ENCODE measurements at places on chromosomes 3 and 15.
A peak's percentile ranks its signal among the peaks of the same experiment; 100 is the strongest.

- DNase-seq: no peak
These were observed 197.4 kb downstream of the KLHL25 start for GRCh38 chr15:85597155-85597815.

DNA sequence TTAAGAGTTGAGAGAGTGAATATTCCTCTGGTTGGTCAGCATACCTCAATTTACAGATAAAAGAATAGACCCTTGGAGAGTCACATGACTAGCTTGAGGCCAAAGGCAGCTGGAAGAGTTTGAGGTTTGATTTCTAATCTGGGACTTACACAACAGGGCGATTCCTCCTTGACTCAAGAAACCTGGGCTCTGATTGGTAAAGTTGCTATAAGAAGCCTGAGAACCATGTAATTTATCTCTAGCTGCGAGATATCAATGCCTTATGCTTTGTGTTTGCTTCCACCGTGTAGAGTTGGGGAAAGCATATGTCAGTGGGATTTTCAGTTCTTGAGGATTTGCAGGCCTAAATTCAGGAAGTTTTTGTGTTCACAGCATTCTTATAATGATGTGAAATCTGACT, 206.0 kb downstream of the KLHL25 start:
- DNase-seq: no peak

- no peak for DNase-seq
These were observed 92.4 kb downstream of the ABI3BP start for GRCh38 chr3:100900671-100901335.

GRCh38 chr3:177410730-177411129, 213.4 kb upstream of the TBL1XR1 start:
- peak; percentile 100 for DNase-seq

- no peak for DNase-seq
These were observed 21.5 kb upstream of the NPTN start for GRCh38 chr15:73654659-73655058.

- no peak for DNase-seq
These were observed 740.4 kb downstream of the TUSC7 start for GRCh38 chr3:117450026-117450425.

DNA sequence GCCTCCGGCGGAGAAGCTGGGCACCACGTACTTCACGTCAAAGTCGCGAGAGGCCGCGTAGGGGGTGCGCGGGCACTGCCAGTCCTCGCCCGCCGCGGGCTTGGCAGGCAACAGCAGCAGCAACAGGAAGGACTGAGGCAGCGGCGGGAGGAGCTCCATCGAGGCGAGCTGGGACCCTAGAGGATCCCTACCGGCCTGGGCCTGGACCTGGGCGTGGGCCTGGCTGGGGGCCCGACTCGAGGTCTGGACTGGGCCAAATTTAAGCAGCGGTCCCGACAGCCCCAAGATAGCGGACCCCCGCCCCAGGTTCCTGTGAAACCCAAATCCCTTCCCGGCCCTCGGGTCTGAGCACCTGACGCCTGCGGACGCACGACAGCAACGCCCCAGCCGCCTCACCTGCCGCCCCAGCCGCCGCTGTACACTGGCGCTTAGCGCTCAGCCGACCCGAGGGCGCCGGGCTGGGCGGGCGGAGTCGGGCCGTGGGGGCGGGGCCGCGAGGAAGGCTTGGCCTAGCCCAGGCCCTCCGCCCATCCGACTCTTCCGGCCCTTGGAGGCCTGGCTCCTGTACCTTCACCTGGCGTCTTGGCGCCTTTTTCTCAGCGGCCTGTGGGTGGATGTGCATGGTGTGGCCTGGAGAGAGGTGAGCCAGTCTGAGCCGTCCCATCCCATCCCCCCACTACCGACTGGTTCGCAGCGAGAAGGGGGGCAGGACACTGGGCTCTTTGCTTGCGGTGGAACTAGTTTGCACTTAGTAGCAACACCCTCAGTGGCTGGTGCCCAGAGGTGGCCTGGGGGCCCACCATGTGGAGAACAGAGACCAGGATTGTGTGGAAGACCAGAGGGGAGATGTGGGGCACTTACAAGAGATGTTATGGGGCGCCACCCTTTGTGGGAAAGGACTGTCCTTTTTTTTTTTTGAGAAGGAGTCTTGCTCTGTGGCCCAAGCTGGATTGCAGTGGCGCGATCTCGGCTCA, at the start of gene MST1R:
MST1R (minus strand) TSS at position 423 of the 974 bp plus-strand sequence; CDS start at position 159, 264 bp downstream.
- peak; percentile 83 for DNase-seq

- no peak for DNase-seq
These were observed 104.2 kb downstream of the FILIP1L start for GRCh38 chr3:100010087-100010417.

- DNase-seq: no peak
These were observed 10.3 kb upstream of the CDV3 start for GRCh38 chr3:133563186-133563591.

DNA sequence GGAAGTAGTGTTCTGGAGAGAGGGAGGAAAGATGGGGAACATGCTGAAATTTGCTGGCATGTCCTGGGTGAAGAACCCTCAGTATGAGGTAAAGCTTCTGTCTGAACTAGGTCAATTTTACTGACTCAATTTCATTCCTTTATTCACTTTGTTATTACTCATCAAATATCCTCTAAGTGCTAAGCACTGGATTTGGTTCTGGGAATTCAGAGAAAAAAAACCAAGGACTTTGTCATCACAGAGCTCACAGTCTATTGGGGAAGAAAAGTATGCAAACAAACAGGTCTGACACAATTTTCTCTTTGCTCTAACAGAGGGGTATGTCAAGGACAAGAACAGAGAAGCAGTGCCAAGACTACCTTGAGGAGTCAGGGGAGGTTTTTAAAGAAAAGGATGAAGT, 68.0 kb downstream of the TFG start:
- DNase-seq: no peak

DNA sequence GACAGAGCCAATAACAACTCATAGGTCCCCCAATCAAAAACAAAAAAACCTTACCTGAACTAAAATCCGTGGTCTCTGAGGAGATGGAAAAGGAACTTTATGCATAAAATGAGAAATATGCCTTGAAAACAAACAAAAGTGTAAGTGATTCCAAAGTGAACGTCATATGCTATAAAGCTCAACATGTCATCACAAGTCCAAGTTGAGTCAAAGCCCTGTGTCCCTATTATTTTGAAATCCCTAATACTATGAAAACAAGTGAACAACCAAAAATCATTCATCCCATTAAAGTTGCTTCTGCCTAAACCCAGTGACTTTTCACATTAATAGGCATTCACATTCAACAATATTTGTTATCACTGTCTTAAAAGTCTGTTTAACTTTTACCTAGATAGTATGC, 59.4 kb downstream of the DENND4A start:
- no peak for DNase-seq

- DNase-seq: no peak
These were observed 138.8 kb downstream of the MYLK start for GRCh38 chr3:123745184-123745855.

DNA sequence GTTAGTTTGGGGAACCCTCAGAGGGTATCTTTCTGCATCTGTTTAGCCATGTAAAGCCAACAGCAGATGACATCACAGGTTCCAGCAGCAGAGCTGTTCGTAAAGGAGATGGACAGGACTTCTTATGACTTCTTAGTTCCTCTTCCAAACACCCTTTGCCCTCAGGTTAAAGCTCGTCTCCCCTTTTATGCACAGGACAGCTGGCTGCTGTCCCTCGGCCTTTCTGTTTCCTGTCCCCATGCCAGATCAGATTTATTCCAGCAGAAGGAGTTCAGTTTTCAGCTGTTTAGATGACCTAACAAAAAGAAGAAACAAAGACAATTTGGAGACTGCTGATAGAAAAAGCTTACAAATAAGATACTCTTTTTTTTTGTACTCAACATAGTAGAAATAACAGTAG, 45.1 kb downstream of the SEC22A start:
- DNase-seq: no peak

- no peak for DNase-seq
These were observed 25.5 kb upstream of the SPTBN5 start for GRCh38 chr15:41919201-41919820.

- DNase-seq: no peak
These were observed 95.8 kb upstream of the GOLGA8J start for GRCh38 chr15:29986946-29987345.

DNA sequence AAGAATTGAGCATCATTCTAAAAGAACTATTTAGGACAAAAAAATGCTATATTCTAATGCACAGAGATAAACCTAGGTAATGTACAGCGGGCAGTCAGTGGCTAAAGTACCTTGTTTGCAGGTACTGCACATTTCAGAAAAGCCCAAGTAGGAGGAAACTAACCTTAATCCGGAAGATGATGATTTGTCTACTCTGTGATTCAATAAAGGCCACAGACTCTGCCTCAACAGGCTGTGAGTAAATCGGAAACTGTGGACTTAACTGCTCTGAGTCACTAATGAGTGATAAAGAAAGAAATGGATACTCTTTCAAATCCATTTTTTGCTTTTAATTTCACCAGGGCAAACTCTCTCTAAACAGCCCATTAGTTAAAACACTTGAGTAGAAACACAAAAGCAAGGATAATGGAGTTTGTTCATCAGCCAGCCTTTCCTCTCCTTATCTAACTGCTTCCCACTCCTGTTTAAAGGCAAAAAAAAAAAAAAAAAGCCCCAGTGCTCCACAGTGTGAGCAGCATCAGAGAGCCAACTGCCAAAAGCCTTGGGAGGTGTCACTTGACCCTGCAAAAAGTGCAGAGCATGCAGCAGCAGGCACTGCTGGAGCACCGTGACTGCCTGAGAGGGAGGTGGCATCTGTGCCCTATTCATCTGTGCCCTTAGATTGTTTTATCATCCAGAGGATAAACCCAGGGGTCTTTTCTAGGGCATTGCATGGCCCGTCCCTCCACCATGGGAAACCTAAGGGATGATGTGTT, 187.7 kb downstream of the SATB1 start:
- no peak for DNase-seq

DNA sequence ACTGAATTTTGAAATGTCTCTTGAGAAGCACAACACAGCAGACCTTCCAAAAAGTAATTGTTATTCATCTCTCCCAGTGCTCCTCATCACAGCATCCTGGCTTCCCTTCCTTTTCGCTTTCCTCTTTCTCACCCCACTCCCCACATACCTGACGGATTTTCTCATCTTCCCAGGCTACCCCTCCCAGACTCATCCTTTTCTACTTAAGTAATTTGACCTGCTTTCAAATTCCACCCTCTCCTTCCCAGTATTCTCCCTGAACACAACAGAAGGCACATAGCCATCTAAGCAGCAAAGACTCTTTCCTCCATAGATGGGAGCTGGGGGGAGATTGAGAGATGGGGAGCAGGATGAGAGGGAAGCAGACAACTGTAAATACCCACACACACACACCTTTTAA, 187.1 kb upstream of the STT3B start:
- DNase-seq: no peak

- DNase-seq: no peak
These were observed 460.0 kb upstream of the TBL1XR1 start for GRCh38 chr3:177657243-177657642.

- DNase-seq: no peak
These were observed 201.6 kb downstream of the IGSF11 start for GRCh38 chr3:118833075-118833474.

DNA sequence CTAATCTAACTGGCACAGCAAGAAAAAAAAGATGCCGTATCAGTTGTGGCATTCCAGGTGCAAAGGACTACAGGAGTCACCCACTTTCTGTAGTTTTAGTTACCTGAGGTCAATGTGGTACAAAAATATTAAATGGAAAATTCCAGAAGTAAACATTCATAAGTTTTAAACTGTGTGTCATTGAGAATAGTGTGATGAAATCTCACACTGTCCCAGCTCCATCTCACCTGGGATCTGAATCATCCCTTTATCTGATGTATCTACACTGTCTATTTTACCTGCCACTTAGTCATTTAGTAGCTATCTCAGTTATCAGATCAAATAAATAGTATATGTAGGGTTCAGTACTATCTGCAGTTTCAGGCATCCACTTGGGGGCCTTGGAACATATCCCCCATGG, 26.7 kb downstream of the GBE1 start:
- DNase-seq: no peak

- no peak for DNase-seq
These were observed 12.0 kb upstream of the LINGO1 start for GRCh38 chr15:77644543-77645247.

- no peak for DNase-seq
These were observed 273.4 kb downstream of the TLE3 start for GRCh38 chr15:69824075-69824876.

- peak; percentile 92 for DNase-seq
These were observed 9.9 kb downstream of the AMOTL2 start for GRCh38 chr3:134364061-134364935.

DNA sequence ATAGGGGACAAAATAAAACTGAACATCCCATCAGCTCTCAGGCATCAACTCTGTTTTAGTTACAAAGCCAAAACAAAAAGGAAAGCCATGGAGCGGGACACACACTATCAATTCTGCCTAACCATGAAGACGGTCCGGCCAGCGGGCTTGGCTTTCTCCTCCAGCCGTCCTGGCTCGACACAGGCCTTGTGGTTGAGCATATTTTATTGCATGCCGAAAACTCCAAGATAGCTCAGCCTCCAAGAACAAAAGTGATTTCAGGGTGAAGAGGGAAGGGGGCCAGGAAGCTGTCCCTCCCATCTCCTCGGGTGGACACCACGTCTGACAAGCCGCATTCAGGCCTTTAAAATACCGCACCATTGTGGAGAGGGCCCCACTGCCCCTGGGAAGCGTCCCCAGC, 31.2 kb downstream of the WNT5A start:
- DNase-seq: no peak

- no peak for DNase-seq
These were observed 33.2 kb downstream of the SIDT1 start for GRCh38 chr3:113565555-113565954.

DNA sequence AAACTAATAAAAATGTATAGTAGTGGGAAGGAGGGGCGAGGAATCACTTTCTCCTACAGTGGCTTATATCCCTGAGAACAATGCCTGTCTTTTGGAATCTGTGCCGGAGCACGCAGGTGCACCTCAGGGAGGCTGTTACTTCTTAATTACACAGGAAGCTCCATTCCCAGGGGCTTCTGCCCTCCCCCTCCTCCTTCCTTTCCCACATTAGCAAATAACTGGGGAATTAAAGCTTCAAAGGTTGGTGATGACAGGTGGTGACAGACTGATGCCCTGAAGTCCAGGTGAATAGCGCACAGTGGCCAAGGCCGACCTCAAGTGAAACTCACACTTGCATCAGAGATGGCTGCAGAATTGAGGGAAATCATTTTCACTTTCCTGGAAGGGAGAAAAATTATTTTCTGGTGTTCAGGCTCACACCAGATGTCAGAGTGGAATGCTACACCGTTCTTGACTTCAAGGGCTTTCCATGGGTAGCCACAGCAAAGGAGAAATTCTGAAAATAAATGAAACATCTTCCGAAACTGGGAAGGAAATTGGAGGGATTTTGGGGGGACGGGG, 3.7 kb downstream of the GRAMD2A start:
- DNase-seq: no peak

All from NCI-H2081 (cell line).